D721Med (cell line): ENCODE measurements at places on chromosomes 1 and 21.

- no peak for DNase-seq
Observed at GRCh38 chr1:37485902-37486679, 11.7 kb downstream of the ZC3H12A start.

DNA sequence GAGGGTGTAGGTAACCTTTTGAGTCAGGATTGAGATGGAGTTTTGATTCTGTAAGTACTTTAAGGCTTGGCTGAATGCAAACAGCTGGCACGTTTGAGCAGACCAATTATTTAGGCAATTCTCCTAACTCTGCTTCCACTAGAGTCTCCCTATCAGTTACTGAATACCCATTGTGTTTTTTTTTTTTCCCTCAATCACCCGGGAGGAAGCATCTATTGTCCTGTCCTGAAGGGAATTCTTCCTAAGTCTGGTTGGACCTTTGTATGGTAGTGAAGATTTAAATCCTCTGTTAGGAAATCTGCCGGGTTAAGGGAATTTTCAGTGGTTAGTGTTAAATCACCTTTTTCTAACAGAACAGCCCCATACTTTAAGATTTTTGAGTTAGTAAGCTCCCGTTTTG is 571.2 kb upstream of the USP24 start:
- DNase-seq, result no peak

- no peak for DNase-seq
Observed at GRCh38 chr21:14071902-14072734, 138.6 kb downstream of the LIPI start.

DNA sequence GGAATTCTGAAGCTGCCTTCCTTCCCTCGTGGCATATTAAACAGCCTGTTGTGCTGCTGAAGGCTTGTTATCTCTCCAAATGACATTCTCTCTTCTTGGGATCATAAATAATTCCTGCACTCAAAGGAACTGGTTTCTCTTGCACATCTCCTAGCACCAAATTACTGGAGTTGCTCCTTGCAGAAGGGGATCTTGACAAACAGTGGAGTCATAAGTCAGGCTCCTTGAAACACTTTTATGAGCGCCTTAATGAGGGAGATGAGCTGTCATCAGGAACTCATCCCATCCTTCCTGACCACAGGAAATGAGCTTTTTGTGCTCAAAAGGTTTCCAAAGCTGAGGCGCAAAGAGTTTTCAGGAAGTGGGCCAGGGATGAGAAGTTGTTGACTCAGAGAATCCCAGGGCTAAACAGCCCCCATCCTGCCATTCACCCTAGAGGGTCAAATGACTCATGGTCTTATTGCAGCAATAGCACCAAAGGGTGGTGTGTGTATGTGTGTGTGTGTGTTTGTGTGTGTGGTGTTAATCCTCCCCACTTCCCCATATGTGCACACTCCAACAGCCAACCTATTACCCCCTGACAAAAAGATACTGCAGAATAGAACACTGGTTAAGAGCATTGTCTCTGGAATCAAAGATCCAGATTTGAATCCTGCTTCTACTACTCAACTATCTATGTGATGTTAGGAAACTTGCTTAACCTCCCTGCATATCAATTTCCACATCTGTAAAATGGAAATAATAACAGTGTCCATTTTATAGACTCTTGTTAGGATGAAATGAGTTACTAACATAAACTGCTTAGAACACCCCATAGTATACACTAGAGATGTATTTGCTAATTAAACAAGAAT is 2.8 kb upstream of the PHC2 start:
- DNase-seq, result no peak

- DNase-seq, result no peak
Observed at GRCh38 chr1:160761046-160761445, 22.0 kb downstream of the SLAMF7 start.

DNA sequence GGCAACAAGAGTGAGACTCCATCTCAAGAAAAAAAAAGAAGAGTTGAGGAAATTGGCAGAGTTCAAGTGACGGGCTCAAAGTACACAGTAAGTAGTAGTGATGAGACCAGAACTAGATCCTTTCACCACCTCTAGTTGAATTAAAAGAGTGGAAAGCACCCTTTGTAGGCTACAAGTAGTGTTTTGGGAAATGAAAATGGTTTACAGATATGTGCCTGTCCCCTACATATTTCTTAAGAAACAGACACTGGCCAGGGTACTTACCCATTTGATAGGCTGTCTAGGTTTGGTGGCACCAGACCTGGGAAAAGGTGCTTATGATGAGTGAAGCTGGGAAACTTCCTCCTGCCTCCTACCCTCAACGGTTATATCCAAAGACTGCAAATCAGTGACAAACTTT is 163.7 kb upstream of the BEND5 start:
- DNase-seq, result no peak

- no peak for DNase-seq
Observed at GRCh38 chr1:248793592-248793991, 32.1 kb downstream of the SH3BP5L start.

GRCh38 chr1:31879981-31880608 is 58.1 kb downstream of the PTP4A2 start:
- no peak for DNase-seq

DNA sequence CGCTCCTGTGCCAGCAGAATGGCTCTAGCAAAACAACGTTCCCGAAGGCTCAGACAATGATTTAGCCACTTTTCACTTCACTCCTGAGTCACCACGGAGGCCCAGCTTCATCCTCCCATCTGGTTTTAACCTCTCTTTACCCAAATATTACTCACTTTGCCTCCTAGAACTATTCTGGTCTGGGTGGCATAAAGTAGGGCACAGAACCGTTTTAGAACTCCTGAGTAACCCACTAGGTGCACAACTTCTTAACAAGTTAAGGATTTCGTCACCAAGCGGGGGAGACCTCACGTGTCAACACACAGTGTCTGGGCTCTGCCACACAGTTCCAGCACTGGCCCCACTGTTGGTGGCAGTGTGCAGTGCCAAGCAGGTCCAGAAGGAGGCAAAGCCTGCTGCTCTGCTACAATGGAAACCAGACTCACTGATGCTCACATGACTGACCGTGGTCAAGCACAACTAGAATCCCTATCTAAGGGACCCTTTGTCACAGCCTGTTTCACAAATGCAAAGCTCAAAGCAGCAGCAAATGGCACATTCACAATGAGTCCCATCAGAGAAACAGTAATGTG is 121.7 kb downstream of the SIPA1L2 start:
- DNase-seq, result no peak

DNA sequence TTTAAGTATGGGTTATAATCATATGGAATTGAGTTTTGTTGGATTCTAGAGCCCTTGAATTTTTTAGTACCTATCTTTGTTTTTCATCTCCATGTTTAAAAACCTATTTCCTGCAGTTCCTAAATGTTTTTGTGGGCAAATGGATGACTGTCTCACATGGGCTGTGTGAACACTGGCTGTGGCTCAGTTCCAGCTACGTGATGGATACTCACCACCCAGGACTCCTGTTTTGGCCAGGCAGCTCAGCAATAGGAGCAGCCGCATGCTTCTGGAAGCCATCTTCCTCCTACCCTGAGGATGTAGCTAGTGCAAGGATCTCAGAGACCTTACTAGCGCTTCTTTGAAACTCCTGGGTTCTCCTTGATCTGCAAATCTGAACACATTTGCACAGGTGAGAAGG is 2.8 kb downstream of the REG4 start:
- no peak for DNase-seq

GRCh38 chr1:8525558-8526275 is 207.8 kb downstream of the SLC45A1 start:
- no peak for DNase-seq

DNA sequence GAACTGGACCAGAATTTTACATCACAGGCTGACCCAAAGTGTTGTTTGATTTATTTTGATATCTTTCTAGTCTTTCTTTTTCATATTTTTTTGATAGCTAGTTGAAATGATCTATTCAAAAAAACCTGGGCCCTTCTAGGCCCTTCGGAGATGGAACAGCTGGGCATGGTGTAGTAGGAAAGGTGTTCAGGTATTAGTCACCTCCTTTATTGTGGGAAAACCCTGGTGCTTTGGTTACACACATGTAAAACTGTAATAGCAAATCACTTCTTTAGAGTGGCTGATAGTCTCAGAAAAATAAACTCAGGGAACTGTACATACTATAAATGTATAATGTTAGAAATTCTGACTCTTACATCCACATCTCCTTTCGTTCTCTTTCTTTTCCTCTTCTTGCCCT is 234.5 kb downstream of the PLA2G4A start:
- no peak for DNase-seq

DNA sequence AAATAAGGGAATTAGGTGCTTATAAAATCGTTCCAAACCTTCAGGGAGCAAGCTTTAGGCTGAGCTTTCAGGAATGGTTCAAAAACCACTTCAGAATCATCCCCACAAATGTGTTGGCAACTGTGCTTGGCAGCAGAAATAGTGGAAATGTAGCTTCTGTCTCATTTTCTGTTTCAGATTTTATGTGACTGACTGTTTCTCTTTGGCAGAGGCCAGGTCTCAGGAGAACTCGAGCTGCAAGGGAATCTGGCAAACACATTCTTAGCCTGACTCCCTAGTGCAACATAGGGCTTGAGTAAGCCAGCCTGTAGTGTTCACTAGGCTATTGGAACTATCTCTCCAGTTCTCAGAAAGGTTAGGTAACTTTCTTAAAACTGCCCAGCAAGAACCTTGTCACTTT is 128.6 kb downstream of the PLA2G4A start:
- no peak for DNase-seq

- no peak for DNase-seq
Observed at GRCh38 chr1:152747831-152748230, 10.0 kb upstream of the KPRP start.

GRCh38 chr1:100658716-100659026 is 60.9 kb upstream of the VCAM1 start:
- no peak for DNase-seq

DNA sequence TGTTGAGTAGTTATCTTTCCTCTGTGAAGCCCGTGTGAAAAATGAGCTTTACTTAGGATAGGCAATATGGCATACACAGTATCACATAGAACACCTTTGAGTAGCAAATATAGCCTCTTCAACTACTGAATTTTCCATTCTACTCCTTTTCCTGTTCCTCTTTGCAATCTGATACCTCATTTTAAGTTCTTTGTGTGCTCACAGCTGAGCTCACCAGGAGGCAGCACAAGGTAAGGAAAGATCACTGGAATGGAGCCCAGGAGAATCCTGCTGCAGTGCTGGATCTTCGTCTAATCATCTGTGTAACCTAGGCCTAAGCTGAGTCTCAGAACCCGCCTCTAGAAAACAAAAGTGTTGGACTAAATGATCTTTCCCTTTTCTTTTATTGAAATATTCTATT is 171.0 kb downstream of the LRRC40 start:
- no peak for DNase-seq

GRCh38 chr1:185483664-185484450 is 166.8 kb upstream of the IVNS1ABP start:
- DNase-seq, result no peak

DNA sequence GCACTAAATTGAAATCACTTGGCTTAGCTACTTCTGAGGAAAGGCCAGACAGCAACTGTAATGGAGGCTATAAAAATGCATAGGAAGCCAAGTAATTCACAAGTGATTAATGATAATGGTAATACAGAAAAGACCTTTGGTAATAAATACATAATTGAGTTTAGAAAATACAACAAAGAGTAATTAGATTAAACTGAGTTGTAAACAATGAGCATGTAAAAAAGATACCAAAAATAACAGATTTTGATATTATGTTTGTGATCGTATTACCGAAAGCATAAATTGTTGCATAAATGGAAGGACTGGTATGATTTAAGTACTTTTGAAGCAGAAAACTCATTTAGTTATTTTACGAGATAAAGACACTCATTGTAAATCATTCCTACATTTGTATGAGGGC is 556.7 kb upstream of the TMPRSS15 start:
- no peak for DNase-seq

- DNase-seq, result no peak
Observed at GRCh38 chr1:17615959-17616358, 76.5 kb downstream of the ARHGEF10L start.

- no peak for DNase-seq
Observed at GRCh38 chr1:51612447-51612961, 4.4 kb upstream of the OSBPL9 start.

GRCh38 chr1:232877365-232878028 is 72.3 kb downstream of the MAP10 start:
- DNase-seq, result no peak

GRCh38 chr1:235060607-235061470 is 67.8 kb downstream of the TOMM20 start:
- no peak for DNase-seq

GRCh38 chr1:172670316-172670715 is 11.4 kb downstream of the FASLG start:
- DNase-seq, result no peak

GRCh38 chr1:234597894-234598293 is 12.1 kb downstream of the IRF2BP2 start:
- no peak for DNase-seq

DNA sequence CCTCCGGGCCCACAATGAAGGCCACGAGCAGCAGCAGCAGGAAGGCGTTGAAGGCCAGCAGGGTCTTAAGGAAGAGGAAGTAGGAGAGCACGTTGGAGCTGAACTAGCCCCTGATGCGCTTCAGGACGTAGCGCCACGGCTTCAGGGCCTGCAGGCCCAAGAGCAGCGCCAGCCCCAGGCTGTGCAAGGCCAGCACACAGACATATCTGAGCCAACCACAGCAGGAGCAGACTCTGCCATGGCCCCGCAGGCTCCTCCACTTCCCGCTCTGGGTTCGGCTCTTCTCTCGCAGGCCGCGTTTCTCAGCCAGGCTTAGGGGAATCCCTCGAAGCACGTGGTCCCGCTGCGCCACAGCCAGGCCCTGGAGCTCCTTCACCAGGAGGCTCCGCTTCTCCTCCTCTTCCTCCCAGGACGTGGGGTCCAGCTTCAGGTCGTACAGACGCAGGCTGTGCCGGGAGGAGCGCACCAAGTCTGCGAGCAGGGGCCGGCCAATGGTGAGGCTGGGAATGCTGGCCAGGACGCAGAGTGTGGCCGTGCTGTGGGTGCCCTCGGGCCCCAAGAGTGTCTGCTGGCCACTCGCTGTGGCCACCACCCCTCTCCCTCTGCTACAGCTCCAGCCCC is 41.7 kb downstream of the ZNF691 start:
- DNase-seq, result no peak

DNA sequence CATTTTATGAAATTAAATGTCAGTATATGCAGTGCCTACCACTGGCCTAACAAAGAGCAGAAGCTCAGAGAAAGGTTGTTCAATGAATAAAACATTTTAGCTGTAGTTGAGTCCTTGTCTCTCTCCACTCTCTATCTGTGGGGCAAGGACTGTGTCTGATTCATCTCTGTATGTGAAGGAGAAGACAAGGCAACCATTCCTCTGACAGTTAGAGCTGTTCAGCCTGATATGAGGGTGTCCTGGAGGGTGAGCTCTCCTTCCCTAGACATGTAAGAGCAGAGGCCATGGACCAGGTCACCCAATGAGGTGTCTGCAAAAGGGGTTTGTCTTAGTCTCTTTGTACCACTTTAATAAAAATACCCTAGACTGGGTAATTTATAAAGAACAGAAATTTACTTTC is 4.5 kb upstream of the PDZK1IP1 start:
- no peak for DNase-seq
